ENCODE measurements at places on chromosomes 3 and 15. TPM values are rescaled to one million over a fixed set of nuclear protein-coding genes. Genes with fewer than 3 reads are reported as not detected.

STRIT1 gene
- total RNA-seq = not detected

RYK gene
- total RNA-seq = 111 TPM

MAGI1 gene
- total RNA-seq = 34.3 TPM

C2CD4A gene
- total RNA-seq = 1.3 TPM

IL16 gene
- total RNA-seq = 0.93 TPM

TUBGCP5 gene
- 29.3 TPM for total RNA-seq

CIB1 gene
- total RNA-seq = 30.6 TPM

PARP15 gene
- 0.57 TPM for total RNA-seq

MYLK gene
- 41.6 TPM for total RNA-seq

SH2D7 gene
- not detected for total RNA-seq

SMAD3 gene
- total RNA-seq = 90.6 TPM

SPESP1 gene
- total RNA-seq = 2.1 TPM

PYGO1 gene
- total RNA-seq = 3.3 TPM

FBLN2 gene
- total RNA-seq = 0.22 TPM

NANOGP8 gene
- not detected for total RNA-seq

CHST2 gene
- total RNA-seq = 7.8 TPM

ALPK3 gene
- 31.9 TPM for total RNA-seq

ZNF654 gene
- total RNA-seq = 35.0 TPM

RGMA gene
- total RNA-seq = not detected

ZIC1 gene
- not detected for total RNA-seq

LIPC gene
- 0.07 TPM for total RNA-seq

MOBP gene
- total RNA-seq = 0.13 TPM

PRR20G gene
- not detected for total RNA-seq

SLC28A2 gene
- total RNA-seq = not detected

TMEM212 gene
- total RNA-seq = not detected

EPHA6 gene
- not detected for total RNA-seq

PIGB gene
- 18.0 TPM for total RNA-seq

RASGRP1 gene
- 0.13 TPM for total RNA-seq

ARL6 gene
- 10.8 TPM for total RNA-seq

CCR3 gene
- not detected for total RNA-seq

HCLS1 gene
- 43.8 TPM for total RNA-seq

ADCY5 gene
- not detected for total RNA-seq

NUTM1 gene
- not detected for total RNA-seq

SQOR gene
- 32.4 TPM for total RNA-seq

PLCB2 gene
- total RNA-seq = 0.40 TPM

PPP2R3A gene
- total RNA-seq = 20.6 TPM

CCRL2 gene
- 14.6 TPM for total RNA-seq

UTS2B gene
- total RNA-seq = 0.29 TPM

LRRC3B gene
- not detected for total RNA-seq

SLC2A2 gene
- not detected for total RNA-seq

SLC28A1 gene
- total RNA-seq = not detected

GOLGA8J gene
- total RNA-seq = not detected

CAMK2N2 gene
- total RNA-seq = not detected
